ENCODE measurements at places on chromosomes 3 and 15.

DNA sequence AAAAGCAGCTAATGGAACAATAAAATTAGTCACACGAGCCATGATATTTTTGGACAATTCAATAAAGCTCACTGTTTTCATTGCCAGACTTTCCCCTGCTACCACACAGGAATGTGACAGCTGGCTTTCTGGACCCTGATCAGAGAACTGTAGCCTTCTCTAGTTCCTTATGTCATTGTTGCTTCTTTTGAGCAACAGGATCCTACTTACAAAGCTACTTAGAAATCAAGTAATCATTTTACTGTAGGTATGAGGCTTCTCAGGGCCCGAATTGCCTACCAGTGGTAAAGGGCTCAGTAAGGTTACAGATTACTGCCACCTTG is 94.3 kb upstream of the AADACL2 start:
- peak; percentile 32 for DNase-seq

GRCh38 chr3:177591379-177591778 is 394.1 kb upstream of the TBL1XR1 start:
- DNase-seq = no peak

GRCh38 chr15:54519577-54519976 is 541.3 kb downstream of the UNC13C start:
- no peak for DNase-seq

DNA sequence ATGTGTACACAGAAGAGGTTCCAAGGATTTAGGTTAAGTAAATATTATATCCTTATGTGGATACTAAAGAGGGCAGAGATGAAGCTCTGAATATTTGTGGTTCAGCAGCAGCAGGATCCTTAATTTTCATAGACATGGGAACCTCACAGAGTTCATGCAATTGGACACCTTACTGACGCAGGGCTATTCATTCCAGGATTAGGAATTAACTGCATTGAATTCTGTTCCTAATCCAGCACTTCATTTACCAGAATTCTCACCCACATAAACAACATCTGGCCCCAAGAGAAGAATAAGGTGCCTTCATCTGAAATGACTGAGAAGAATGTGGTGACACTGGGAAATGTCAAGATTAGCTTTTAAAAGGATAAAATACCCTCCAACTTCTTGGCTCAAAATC is 62.4 kb downstream of the ADAMTS9 start:
- DNase-seq = no peak

DNA sequence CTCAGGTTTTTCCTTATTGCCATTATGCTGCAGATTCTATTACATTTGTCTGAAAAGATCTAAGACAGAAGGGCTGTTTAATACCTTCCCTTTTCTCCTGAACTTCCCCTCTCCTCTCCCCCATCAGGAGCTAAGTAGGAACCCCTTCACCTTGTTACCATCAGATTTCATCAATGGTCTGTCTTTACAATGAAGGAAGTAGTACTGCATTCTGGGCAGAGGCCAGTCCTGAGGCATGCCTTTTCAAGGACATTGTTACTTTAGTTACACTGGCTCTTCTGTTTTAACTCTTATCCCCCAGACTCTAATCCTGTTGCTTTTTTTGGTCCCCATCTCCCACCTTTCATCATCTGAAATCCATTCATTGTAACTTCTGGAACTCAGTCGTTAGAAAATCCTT is 8.1 kb downstream of the CTNNB1 start:
- no peak for DNase-seq

- DNase-seq = no peak
Observed at GRCh38 chr3:156615592-156616173, 58.7 kb upstream of the TIPARP start.

Measured in left hindlimb (tissue), 1 donor.